Non-pigmented ciliary epithelial cell (primary cell): ENCODE measurements at places on chromosomes 12 and 14.
A peak's percentile ranks its signal among the peaks of the same experiment; 100 is the strongest.

DNA sequence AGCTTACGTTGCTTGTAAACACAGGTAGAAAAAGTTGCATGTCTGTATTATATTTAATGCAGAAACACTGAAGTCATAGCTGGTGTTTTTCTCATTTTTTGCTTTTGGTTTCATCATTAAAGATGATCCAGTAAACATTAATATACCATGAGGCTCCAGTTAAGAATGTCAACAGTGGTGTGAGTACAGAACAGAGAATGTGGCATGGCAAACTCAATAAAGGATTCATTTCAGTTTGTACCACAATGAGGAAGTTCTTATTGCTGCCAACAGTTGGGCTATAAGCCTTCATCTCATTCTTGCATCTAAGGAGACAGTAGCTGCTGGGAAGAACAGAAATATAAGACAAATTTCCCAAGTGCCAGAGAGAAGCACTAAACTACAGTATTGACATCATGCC is 72.1 kb upstream of the ST8SIA1 start:
- no peak for DNase-seq

- DNase-seq, result no peak
Observed at GRCh38 chr14:35161231-35161630, 38.9 kb downstream of the PRORP start.

DNA sequence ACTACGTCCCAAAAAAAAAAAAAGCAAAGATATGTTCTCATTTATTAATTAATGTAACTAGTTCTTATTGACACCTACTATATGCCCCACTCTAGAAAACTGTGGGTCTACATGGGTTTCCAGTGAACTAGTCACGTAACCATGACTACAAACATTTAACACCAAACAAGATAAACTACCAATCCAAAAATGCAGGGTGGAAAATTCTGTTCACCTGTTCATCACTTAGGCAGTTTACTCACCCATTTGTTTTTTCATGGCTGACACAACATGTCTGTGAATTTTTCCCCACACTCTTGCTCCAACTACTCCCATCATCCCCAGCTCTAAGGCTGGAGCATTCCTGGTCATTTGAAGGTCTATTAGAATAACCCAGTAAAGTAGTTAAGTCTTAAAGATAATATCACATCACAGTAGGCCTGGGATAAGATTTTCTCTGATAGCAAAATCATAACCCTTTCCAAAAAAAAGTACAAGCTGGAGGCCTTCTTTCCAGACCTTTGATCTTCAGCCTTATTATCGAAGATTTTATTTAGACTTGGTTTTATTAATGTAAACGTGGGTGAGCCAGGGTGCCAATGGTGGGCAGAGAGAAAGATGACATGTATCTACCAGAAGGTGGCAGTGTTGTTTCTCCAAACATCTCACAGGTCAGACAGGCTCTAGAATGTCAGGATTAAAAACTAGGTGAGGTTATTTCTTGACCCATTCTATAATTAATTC is 61.6 kb upstream of the DAAM1 start:
- peak; percentile 14 for DNase-seq

- no peak for DNase-seq
Observed at GRCh38 chr12:8499616-8500015, 13.7 kb upstream of the CLEC4D start.

- DNase-seq, result no peak
Observed at GRCh38 chr12:80937391-80938238, at the start of gene LIN7A. LIN7A (minus strand) TSS chr12:80937934; CDS start chr12:80937722, 212 bp downstream.

- DNase-seq, result no peak
Observed at GRCh38 chr12:75208856-75209811, 505 bp downstream of the KCNC2 start.

DNA sequence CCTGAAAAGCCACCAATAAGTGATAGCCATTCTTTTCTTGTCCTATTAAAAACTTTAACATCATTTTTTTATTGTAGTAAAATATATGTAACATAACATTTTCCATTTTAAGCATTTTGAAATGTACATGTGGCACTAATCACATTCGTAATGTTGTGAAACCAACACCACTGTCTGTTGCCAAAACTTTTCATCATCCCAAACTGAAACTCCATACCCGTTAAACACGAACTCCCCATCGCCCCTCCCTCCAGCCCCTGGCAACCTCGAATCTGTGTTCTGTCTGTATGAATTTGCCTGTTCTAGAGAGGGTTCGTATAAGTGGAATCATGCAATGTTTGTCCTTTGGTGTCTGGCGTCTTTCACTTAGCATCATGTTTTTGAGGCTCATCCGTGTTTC is 75.9 kb downstream of the CCDC92 start:
- DNase-seq, result no peak

DNA sequence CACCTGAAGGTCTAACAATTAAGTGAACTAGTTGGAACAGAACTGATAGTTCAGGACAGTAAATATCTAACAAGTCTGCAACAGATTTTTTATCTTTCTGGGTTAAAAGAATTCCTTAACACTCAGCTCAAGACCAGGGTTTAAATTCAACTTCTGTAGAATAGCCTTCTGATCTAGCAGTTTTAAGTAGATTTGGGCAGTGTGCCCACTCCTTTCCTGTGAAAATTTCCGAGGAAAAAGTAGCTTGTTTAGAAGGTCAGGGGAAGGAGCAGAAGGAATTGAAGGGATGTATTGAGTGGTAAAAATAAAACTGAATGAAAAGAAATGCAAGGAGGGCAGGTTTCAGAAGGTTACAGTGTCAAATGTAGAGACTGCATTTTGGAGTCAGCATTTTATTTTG is 45.8 kb downstream of the ATL1 start:
- DNase-seq, result no peak

DNA sequence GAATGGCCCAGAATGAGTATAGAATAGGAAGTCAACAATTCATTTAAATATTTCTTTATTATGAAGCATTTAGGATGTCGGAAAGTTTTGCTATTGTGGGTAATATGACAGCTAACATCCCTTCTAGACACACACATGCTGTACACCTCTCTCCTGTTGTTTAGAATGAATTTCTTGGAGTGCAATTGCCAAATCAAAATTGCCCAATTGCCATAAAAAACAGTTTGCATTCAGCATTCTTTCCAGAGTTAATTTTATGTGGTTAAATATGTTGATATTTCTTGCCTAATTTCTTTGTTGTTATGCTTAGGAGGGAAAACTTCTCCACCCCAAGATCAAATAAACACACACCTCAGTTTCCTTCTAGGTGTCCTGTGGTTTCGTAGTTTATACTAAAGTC is 16.9 kb upstream of the SMCO2 start:
- DNase-seq, result no peak

GRCh38 chr12:132825861-132826260 is 2.8 kb downstream of the GOLGA3 start:
- DNase-seq, result no peak
